Stimulated activated naive B cell treated with anti-CD40 and anti-IgM and Interleukin-4, amounts not matched to agents 10 μg/mL and 1 μg/mL and 100 μg/mL, for 72 hours (primary cell): ENCODE measurements at places on chromosomes 11 and 22.

DNA sequence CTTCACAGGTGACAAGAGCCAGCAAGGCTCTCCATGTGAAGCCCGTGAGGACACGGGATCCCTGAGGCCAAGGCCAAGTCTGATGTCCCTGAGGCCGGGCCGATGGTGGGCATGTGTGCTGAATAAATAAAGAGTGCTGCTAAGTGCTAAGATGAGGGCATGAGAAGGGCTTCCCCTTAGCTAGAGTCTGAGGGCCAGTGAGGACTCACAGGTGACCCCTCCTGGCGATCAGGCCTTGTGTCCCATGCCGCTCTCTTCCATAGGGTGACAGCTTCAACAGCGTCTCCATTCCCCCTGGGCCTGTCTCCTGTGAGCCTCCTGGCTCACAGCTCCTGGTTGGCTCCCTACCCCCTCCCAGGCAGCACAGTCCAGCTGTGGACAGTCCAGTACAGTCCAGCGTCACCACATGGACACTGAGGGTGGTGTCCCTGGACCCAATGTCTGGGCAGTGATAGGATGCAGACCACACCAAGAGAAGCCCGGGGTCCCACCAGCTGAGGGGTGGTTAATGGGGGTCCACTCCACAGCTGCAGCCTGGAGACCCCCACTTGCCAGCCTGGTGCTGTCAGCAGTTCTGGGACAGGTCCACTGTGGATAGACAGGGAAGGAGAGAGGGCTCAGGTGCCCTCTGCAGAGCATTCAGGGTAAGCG lies 1033.2 kb downstream of the TBC1D22A start:
- H3K4me1 ChIP-seq: no peaks in the 10 kb centered on the region
- peaks cover 31% of the 10 kb centered on the region for H3K27me3 ChIP-seq
- no peak for DNase-seq
- H3K27ac ChIP-seq: no peak overlapping the region
- H3K36me3 ChIP-seq: peaks cover 3% of the 10 kb centered on the region
- H3K4me3 ChIP-seq: no peak overlapping the region

GRCh38 chr11:66448523-66448922 lies 9.9 kb upstream of the MRPL11 start:
- H3K4me1 ChIP-seq: no peaks in the 10 kb centered on the region
- DNase-seq: no peak
- no peak overlapping the region for H3K27ac ChIP-seq
- no peak overlapping the region for H3K4me3 ChIP-seq

DNA sequence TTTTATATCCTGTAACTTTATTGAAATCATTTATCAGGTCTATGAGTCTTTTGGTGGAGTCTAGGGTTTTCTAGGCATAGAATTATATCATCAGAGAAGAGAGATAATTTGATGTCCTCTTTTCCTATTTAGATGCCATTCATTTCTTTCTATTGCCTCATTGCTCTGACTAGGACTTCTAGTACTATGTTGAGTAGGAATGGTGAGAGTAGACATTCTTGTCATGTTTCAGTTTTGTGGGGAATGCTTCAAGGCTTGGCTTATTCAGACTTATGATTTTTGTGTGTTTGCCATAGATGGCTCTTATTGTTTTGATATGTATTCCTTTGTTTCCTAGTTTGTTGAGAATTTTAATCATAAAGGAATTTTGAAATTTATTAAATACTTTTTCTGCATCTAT lies 1078.3 kb downstream of the FAM181B start:
- H3K4me1 ChIP-seq: no peaks in the 10 kb centered on the region
- no peak overlapping the region for H3K4me3 ChIP-seq
- peaks cover 5% of the 10 kb centered on the region for H3K27me3 ChIP-seq
- H3K27ac ChIP-seq: no peak overlapping the region

GRCh38 chr22:24806663-24807001 lies 621 bp downstream of the SGSM1 start:
- H3K4me3 ChIP-seq: peak overlapping the region; percentile 18
- H3K4me1 ChIP-seq: peaks cover 10% of the 10 kb centered on the region
- no peaks in the 10 kb centered on the region for H3K36me3 ChIP-seq
- no peak overlapping the region for H3K27ac ChIP-seq
- H3K27me3 ChIP-seq: peaks cover 23% of the 10 kb centered on the region

DNA sequence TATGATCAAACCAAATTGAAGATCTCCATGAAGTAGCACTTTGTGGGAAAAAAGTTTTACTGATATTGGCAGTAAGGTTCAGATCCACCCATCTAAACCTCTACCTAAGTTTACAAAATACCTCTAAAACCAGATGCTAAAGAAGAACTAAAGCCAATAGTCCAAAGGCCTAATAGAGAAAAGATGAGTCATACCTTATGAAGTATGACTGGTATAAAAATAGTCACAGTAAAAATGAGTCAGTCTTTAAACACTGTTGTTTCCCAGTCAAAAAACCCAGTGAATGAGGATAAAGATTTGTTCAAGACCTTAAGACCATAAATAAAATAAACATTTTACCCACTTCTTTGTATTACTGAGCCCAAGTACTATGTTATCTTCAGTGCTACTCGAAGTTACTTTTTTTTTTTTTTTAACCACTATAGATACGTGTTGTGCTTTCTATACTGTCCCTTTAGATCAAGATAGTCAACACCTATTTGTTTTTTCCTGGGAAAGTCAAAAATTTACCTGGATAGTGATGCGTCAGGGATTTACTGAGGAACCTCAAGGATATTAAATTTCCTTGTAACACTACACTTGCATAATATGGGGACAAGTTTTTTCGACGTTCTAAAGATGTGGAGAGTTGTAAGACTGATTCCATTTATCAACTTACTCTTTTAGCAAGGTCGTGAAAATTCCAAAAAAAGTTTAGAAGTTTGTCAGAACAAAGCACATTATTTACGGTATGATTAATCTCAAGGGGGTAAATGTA lies 87.3 kb downstream of the CCDC73 start:
- H3K27ac ChIP-seq: no peak overlapping the region
- H3K36me3 ChIP-seq: peaks cover 4% of the 10 kb centered on the region

DNA sequence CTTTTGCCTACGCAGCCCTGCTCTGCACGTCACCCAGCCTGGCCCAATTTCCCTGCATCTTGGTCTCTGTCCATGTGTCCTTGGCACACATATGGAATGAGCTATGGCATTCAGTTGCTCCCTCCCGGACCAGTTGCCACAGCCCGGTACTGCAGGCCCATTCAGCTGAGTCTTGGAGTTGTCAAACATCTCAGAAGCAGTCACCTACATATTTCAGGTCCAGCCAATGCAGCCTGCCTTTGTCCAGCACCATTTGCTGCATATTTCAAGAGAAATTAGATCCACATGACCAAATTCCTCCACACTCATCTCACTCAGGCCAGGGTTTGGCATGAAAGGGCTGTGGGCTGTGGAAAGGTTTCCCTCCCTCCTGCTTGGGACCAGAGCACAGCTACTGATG lies 76.8 kb downstream of the MN1 start:
- peaks cover 7% of the 10 kb centered on the region for H3K4me1 ChIP-seq
- H3K27me3 ChIP-seq: peaks cover 4% of the 10 kb centered on the region
- no peak overlapping the region for H3K27ac ChIP-seq
- no peak overlapping the region for H3K4me3 ChIP-seq
- peaks cover 1% of the 10 kb centered on the region for H3K36me3 ChIP-seq
- DNase-seq: no peak

GRCh38 chr11:124108156-124108555 lies 7.1 kb upstream of the VWA5A start:
- H3K4me3 ChIP-seq: no peak overlapping the region
- H3K27me3 ChIP-seq: peaks cover 30% of the 10 kb centered on the region
- no peaks in the 10 kb centered on the region for H3K36me3 ChIP-seq
- peaks cover 6% of the 10 kb centered on the region for H3K4me1 ChIP-seq
- no peak overlapping the region for H3K27ac ChIP-seq
- DNase-seq: no peak

GRCh38 chr22:46942799-46943785 lies 180.6 kb downstream of the TBC1D22A start:
- H3K27me3 ChIP-seq: no peaks in the 10 kb centered on the region
- peak overlapping the region; percentile 93 for H3K27ac ChIP-seq
- H3K36me3 ChIP-seq: peaks cover 25% of the 10 kb centered on the region
- peak overlapping the region; percentile 70 for H3K4me3 ChIP-seq
- peak; percentile 16 for DNase-seq

GRCh38 chr11:537622-538430 lies 499 bp downstream of the LRRC56 start:
- H3K27ac ChIP-seq: peak overlapping the region; percentile 95
- H3K4me3 ChIP-seq: peak overlapping the region; percentile 96
- no peak for DNase-seq
- peaks cover 17% of the 10 kb centered on the region for H3K4me1 ChIP-seq
- peaks cover 2% of the 10 kb centered on the region for H3K36me3 ChIP-seq
- no peaks in the 10 kb centered on the region for H3K27me3 ChIP-seq

GRCh38 chr11:121464352-121464946 lies 11.7 kb upstream of the SORL1-AS1 start:
- peaks cover 65% of the 10 kb centered on the region for H3K4me1 ChIP-seq
- peak overlapping the region; percentile 47 for H3K4me3 ChIP-seq
- no peaks in the 10 kb centered on the region for H3K27me3 ChIP-seq

- no peak overlapping the region for H3K27ac ChIP-seq
- DNase-seq: no peak
- no peak overlapping the region for H3K4me3 ChIP-seq
- no peaks in the 10 kb centered on the region for H3K4me1 ChIP-seq
- H3K36me3 ChIP-seq: no peaks in the 10 kb centered on the region
Measured at GRCh38 chr11:38411149-38411548, 1813.1 kb upstream of the RAG2 start.

GRCh38 chr11:73425108-73425507 lies 48.9 kb downstream of the RELT start:
- H3K4me3 ChIP-seq: no peak overlapping the region
- no peaks in the 10 kb centered on the region for H3K27me3 ChIP-seq
- H3K36me3 ChIP-seq: peaks cover 15% of the 10 kb centered on the region
- DNase-seq: no peak
- H3K27ac ChIP-seq: no peak overlapping the region
- H3K4me1 ChIP-seq: peaks cover 3% of the 10 kb centered on the region

DNA sequence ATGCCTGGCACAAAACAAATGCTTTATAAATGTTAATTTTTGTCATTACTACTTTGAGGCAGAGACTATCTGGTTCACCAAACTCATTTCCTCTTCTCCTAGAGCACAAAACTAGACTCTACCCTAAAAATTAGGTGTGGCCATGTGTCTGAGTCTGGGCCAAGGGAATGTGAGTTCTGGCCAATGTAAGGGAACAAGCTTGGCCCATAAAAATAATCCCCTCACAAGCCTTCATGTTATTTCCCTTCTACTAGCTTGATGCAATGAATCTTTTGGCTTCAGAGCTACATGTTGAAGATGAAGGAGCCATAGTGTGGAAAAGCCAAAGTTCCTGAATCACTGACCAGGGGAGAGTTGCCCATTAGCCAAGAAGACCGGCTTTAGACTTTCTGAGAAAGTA lies 406.5 kb upstream of the CCDC90B start:
- H3K4me1 ChIP-seq: no peaks in the 10 kb centered on the region
- H3K4me3 ChIP-seq: no peak overlapping the region
- DNase-seq: no peak
- no peak overlapping the region for H3K27ac ChIP-seq
- no peaks in the 10 kb centered on the region for H3K36me3 ChIP-seq
- H3K27me3 ChIP-seq: peaks cover 30% of the 10 kb centered on the region

GRCh38 chr22:32322986-32323385 lies 34.7 kb upstream of the RFPL3 start:
- DNase-seq: no peak
- no peaks in the 10 kb centered on the region for H3K36me3 ChIP-seq
- H3K27me3 ChIP-seq: peaks cover 7% of the 10 kb centered on the region
- no peaks in the 10 kb centered on the region for H3K4me1 ChIP-seq

GRCh38 chr11:76577226-76577920 lies 93.2 kb downstream of the LRRC32 start:
- H3K4me3 ChIP-seq: no peak overlapping the region
- peaks cover 29% of the 10 kb centered on the region for H3K4me1 ChIP-seq
- H3K36me3 ChIP-seq: no peaks in the 10 kb centered on the region
- no peak for DNase-seq
- H3K27me3 ChIP-seq: peaks cover 21% of the 10 kb centered on the region

DNA sequence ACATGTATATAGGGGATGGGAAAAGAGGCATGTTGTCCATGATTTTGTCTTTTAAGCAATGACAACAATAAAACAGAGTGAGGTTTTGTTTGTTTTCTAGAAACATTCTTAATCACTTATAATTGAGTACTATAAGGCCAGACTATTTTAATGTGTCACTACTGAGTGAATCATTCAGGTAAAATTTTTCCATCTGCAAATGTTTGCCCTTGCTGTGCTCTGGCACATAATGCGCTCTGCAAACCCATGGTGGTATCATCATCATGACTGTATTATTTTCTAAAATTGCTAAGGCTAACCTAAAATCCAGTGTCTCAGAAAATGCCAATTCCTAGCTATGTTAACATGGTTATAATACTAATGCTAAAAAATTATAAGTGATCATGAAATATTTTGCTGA lies 261.2 kb downstream of the CADM1 start:
- no peak overlapping the region for H3K4me3 ChIP-seq
- H3K4me1 ChIP-seq: no peaks in the 10 kb centered on the region
- no peaks in the 10 kb centered on the region for H3K36me3 ChIP-seq
- no peaks in the 10 kb centered on the region for H3K27me3 ChIP-seq

DNA sequence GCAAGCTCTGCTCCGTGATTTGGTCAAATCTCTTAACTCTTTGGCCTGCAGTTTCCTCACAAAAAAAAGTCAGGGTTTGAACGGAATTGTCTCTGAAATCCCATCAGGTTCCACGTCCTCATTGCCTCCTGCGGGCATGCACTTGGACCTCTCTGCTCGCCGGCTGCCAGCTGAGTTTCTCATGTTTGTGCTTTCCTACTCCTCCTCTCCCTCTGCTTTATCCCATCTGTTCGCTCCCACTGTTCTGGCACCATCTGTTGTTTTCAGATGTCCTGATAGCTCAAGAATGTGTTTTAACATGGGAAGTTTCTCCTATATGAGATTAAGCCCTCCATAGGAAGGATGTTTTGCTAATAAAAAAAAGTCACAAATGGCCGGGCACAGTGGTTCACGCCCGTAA lies 49.4 kb upstream of the ARHGAP42 start:
- H3K36me3 ChIP-seq: no peaks in the 10 kb centered on the region
- no peak overlapping the region for H3K4me3 ChIP-seq
- no peak overlapping the region for H3K27ac ChIP-seq

DNA sequence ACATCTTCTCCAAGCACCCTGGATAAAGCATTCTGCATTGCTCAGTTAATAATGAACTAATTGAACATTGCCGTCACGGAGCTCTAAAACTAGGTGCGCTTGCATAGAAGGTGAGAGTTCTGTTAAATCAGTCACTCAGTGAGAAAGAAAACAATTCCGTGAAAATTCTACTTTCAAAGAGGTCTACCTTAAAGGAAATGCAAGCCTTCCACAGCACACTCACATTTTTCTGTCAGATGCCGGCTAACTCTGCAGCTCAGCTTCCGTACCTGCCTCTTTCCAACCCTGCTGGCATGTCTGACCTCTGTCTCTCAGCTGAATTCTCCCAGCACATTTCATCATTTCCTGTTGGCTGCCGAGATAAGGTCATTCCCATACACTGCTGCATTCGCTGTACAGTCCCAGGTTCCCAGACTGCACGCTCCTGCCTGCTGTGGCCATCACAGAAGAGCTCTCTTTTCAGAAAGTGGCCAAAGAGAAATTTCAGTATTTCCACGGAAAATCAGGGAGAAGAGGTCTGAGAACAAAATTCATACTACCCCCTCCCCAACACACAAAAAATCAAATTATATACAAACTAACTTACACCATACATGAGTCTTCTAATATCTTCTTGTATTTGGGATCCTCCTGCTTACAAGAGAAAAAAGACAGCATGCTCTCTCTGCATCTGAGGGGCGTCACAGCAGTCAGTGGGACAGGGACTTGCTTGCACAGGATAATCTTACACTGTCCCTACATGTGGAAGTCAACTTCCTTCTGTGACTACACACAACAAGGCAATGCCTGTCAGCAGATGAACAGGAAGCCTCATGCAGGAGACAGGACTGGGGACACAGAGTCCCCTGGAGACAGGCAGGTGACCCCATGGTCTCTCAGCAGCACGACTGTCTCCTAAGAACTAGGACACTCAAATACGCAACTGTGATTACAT lies 55.1 kb downstream of the PACSIN2 start:
- peak overlapping the region; percentile 26 for H3K27ac ChIP-seq
- H3K27me3 ChIP-seq: no peaks in the 10 kb centered on the region
- H3K36me3 ChIP-seq: peaks cover 26% of the 10 kb centered on the region
- no peak overlapping the region for H3K4me3 ChIP-seq
- peaks cover 69% of the 10 kb centered on the region for H3K4me1 ChIP-seq
